Sigmoid colon (tissue), 7 donors: ENCODE measurements at places on chromosomes 12 and 14. TPM values are rescaled to one million over a fixed set of nuclear protein-coding genes. Genes with fewer than 3 reads are reported as not detected.

Gene KIF5A
- total RNA-seq, result 3.6 TPM

Gene GUCY2C
- total RNA-seq, result not detected

Gene ZDHHC22
- total RNA-seq, result 1.1 TPM

Gene RIPK3
- 2.6 TPM for total RNA-seq

Gene SERPINA5
- total RNA-seq, result 9.3 TPM

Gene PRKD1
- 27.1 TPM for total RNA-seq

Gene ZBTB42
- 3.2 TPM for total RNA-seq

Gene ARHGEF25
- 99.4 TPM for total RNA-seq

Gene LRP1
- 147 TPM for total RNA-seq

Gene LRR1
- total RNA-seq, result 7.1 TPM

Gene EEF1AKMT3
- 11.2 TPM for total RNA-seq

Gene ADAM21
- not detected for total RNA-seq

Gene FAM90A1
- total RNA-seq, result not detected

Gene CLEC4A
- 1.9 TPM for total RNA-seq

Gene KRT77
- total RNA-seq, result not detected

- H3K4me1 ChIP-seq, result no peaks in the 10 kb centered on the region
- no peak for DNase-seq
- no peaks in the 10 kb centered on the region for H3K27me3 ChIP-seq
- H3K4me3 ChIP-seq, result no peak overlapping the region
- no peak overlapping the region for H3K27ac ChIP-seq
Measured at GRCh38 chr12:3792623-3793288, 39.8 kb upstream of the CRACR2A start.

- H3K4me3 ChIP-seq, result peak overlapping the region; percentile 87
- no peaks in the 10 kb centered on the region for H3K36me3 ChIP-seq
- peak overlapping the region; percentile 89 for H3K27ac ChIP-seq
- DNase-seq, result no peak
- no peaks in the 10 kb centered on the region for H3K27me3 ChIP-seq
- H3K4me1 ChIP-seq, result peaks cover 36% of the 10 kb centered on the region
Measured at GRCh38 chr12:69238589-69239351, 599 bp upstream of the CPSF6 start.

- no peak overlapping the region for H3K4me3 ChIP-seq
- H3K27me3 ChIP-seq, result no peaks in the 10 kb centered on the region
Measured at GRCh38 chr14:55848964-55849363, 269.0 kb downstream of the KTN1 start.

DNA sequence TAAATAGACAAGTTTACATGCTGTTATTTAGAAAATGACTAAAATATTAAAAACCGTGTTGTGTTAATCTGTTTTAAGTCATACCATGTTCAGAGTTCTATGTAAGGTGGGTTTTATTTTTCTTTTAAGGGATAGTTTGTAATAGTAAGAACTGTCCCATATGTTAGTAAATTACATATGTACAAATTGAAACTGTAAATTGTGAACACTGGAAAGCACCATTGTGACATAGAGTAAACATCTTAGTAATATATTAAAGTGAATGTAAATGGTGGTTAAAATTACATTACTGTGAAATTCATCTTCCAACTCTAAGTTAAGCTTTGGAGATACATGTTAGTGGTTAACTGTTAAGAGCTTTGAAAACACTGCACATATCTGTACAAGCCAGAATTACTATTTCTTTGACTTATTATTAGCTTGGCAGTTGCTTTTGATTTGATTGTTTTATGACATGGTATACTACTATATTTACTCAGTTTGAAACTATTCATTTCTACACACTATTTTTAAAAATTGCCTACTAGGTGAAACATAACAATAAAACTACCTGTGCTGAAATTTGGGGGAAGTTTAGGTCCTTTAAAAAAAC lies 27.4 kb upstream of the DIP2B start:
- no peak overlapping the region for H3K4me3 ChIP-seq
- H3K27me3 ChIP-seq, result no peaks in the 10 kb centered on the region
- no peaks in the 10 kb centered on the region for H3K4me1 ChIP-seq
- no peak for DNase-seq
- no peak overlapping the region for H3K27ac ChIP-seq
- peaks cover 14% of the 10 kb centered on the region for H3K36me3 ChIP-seq

GRCh38 chr12:54459355-54459754 lies 14.0 kb downstream of the GTSF1 start:
- DNase-seq, result no peak
- peaks cover 58% of the 10 kb centered on the region for H3K4me1 ChIP-seq
- no peak overlapping the region for H3K27ac ChIP-seq
- H3K36me3 ChIP-seq, result no peaks in the 10 kb centered on the region
- H3K4me3 ChIP-seq, result no peak overlapping the region

DNA sequence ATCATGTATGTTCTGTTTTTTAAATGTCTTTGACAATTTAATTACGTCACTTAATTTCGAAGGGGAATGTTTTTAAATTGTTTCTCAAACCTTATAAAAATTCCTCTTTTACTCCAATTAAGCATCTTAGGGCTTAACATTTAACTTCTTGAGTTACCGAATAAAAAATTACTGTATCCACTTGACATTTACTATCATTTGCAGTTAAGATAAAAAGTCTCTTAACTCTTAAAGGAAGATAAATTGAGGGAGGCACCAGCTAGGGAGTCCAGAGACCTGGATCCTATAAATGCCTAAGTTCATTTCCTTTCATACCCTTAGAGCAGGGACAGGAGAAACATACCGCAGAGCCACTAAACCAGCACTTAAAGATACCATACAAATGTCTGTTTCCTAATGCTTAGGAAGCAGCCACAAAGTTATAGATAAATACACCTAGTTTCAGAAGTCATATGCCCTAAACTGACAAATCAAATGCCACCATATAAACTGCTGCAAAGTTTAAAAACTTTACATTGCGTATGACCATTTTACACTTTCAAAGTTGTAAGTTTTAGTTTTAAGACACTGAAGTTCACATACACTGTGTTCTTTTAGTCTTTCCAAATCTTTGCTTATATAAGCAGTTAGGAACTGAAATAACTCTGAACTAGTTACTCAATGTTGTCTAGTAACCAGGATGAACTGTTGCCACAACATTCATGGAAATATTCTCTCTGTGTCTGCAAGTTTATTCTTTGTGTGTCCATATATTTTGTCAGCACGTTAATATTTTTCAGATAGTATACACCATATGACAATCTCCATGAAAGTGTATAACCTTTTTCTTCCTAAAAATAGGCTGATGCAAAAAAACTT lies 71.2 kb downstream of the GALNT4 start:
- H3K4me1 ChIP-seq, result peaks cover 51% of the 10 kb centered on the region
- H3K27me3 ChIP-seq, result no peaks in the 10 kb centered on the region
- H3K36me3 ChIP-seq, result no peaks in the 10 kb centered on the region
- DNase-seq, result no peak

GRCh38 chr12:89469361-89469760 lies 55.2 kb downstream of the GALNT4 start:
- H3K27ac ChIP-seq, result no peak overlapping the region
- H3K27me3 ChIP-seq, result no peaks in the 10 kb centered on the region
- DNase-seq, result no peak
- H3K36me3 ChIP-seq, result no peaks in the 10 kb centered on the region

DNA sequence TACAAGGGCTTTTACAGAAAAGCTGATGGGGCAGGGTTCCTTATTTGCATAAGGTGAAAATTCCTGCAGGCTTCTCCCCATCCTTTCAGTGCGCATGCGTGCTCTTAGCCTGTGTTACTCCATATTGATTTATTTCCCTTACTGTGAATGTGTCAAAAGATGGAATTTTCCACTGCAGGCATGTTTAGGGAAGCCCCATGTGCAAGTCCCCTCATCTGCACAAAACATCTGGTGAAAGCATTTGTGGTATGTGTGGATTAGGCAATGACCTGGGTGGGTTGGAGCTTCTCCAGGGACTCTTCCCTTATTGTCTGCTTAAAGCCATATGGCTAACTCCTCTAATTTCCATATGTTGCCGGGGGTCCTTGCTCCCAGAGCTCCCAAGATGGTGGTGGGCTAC lies 912.7 kb upstream of the LRFN5 start:
- no peak for DNase-seq
- H3K27me3 ChIP-seq, result no peaks in the 10 kb centered on the region
- H3K27ac ChIP-seq, result no peak overlapping the region
- H3K4me3 ChIP-seq, result no peak overlapping the region

DNA sequence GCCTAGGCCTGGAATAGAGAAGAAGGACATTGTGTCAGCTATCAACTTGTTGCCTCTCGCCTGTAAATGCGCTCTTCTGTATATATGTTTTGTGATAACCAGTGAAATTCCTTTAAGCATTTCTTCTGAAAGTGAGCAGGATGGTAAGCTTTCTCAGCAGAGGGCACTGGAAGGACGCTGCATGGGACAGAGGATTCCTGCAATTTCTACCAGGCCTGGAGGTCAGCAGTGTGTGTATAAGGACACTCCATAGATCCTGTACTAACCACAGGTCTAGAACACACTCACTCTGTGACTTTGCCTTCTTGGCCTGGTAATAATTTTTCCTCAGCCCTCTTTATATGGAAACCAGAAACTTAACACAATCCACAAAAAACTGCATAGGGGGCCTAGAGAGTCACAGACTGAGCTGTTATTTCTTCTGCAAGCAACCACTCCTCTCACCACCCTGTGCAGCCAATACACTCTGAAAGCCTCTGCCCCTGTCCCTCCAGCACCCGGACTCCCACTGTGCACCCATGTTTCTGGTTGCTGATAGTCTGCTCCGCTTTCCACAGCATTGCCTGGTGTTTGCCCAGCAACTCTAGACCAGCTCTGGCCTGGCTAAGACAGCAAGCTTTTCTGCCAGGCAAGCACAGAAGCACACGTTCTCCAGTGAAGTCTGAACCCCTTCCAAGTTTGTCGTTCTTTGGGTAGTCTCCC lies 94.0 kb upstream of the RMST start:
- no peak overlapping the region for H3K27ac ChIP-seq
- no peak overlapping the region for H3K4me3 ChIP-seq
- H3K36me3 ChIP-seq, result no peaks in the 10 kb centered on the region
- no peaks in the 10 kb centered on the region for H3K27me3 ChIP-seq
- no peaks in the 10 kb centered on the region for H3K4me1 ChIP-seq

DNA sequence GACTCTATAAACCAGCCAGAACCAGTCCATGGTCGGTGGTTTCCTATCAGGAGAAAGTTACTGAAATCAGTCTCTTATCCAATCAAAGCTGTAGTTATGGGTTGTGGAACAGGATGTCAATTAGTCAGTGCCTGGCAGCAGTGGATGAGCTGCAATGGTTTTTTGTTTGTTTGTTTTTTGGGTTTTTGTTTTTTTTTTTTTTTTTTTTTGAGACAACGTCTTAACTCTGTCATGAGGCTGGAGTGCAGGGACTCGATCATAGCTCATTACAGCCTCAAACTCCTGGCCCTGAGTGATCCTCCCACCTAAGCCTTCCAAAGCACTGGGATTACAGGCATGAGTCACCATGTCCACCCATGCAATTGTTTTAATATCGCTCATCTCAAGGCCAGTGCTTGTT lies 113.3 kb upstream of the CAND1 start:
- H3K4me1 ChIP-seq, result no peaks in the 10 kb centered on the region
- H3K4me3 ChIP-seq, result no peak overlapping the region
- H3K27me3 ChIP-seq, result no peaks in the 10 kb centered on the region
- DNase-seq, result no peak
- H3K36me3 ChIP-seq, result no peaks in the 10 kb centered on the region
- H3K27ac ChIP-seq, result no peak overlapping the region

DNA sequence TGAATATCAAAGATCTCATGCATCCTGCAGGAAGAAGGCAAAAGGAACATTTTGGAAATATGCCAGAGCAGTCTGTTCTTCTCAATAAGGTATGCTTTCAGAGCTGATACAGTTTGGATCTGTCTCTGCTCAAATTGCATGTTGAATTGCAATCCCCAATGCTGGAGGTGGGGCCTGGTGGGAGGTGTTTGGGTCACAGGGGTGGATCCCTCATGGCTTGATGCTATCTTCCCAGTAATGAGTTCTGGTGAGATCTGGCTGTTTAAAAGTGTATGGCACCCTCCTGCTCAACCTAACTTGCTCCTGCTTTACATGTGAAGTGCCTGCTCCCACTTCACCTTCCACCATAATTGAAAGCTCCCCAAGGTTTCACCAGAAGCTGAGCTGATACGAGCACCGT lies 76.6 kb downstream of the RIN3 start:
- H3K27ac ChIP-seq, result peak overlapping the region; percentile 85
- H3K4me1 ChIP-seq, result peaks cover 52% of the 10 kb centered on the region
- no peaks in the 10 kb centered on the region for H3K36me3 ChIP-seq
- peak; percentile 32 for DNase-seq

DNA sequence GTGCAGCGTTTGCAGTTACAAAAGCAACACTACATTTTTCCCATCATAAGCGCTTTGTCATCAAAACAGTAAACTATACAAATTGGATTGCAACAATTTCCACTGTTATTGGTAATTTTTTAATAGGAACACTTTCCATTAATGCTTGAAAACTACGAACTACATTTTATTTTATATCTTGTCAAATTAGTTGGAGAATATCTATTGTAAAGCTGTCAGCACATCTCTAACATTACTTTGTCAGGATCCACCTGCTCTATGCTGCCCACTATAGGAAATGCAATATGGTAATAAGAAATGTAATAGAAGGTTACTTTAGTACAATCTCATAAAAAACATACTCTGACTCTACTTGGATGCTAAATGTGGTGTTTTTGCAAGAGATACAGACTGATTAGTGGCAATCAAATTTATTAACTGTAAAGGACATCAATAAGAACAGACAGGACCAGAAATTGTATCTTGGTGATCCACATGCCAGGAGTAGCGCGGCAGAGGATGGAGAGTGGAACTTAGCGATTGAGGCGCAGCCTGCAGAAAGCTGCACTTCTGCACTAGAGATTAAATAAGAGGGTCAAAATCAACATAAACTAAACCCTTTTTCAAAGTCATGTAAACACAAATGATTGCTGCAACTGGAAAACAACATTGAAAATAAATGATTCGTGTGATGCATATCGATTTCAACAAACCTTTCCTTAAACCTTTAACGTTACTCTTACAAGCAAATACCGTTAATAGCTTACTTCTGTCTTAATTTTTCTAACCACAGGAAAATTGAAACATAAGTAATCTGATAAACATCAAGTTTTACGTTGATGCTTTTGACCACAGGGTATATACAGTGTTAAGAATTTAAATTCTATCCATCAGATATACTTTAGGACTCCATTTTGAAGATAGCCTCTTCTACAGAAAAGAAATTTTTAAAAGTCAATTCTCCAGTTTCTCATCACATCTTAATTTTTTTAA lies 3.6 kb upstream of the ARID2 start:
- H3K36me3 ChIP-seq, result no peaks in the 10 kb centered on the region
- H3K27ac ChIP-seq, result peak overlapping the region; percentile 99
- no peak for DNase-seq
- peaks cover 38% of the 10 kb centered on the region for H3K4me1 ChIP-seq
- no peaks in the 10 kb centered on the region for H3K27me3 ChIP-seq

DNA sequence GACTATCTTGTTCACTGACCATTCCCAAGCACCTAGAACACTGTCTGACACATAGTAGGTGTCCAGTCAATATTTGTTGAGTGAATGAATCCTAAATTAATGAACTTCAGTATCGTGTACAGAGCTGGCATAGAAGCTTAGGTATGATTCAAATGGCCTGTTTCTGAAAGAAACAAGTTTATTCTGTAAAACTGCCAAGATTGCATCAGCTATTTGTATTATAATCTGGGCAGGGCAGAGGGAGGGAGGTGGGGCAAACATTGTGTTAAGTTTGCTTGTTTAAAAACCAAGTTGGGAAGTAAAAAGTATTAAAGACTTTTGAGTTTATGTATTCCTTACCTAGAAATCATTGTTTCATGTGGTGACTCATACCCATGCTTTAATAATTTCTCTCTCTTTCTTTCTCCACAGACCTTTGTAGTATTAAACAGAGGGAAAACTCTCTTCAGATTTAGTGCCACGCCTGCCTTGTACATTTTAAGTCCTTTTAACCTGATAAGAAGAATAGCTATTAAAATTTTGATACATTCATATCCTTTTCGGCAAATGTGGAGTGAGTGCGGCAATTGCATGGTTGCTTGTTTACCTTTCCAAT lies 92.8 kb downstream of the SCN8A start:
- no peak overlapping the region for H3K4me3 ChIP-seq
- no peak for DNase-seq
- H3K36me3 ChIP-seq, result no peaks in the 10 kb centered on the region
- H3K4me1 ChIP-seq, result no peaks in the 10 kb centered on the region
- no peak overlapping the region for H3K27ac ChIP-seq
